Vagina (tissue), 2 donors: ENCODE measurements at places on chromosomes 4 and X.

DNA sequence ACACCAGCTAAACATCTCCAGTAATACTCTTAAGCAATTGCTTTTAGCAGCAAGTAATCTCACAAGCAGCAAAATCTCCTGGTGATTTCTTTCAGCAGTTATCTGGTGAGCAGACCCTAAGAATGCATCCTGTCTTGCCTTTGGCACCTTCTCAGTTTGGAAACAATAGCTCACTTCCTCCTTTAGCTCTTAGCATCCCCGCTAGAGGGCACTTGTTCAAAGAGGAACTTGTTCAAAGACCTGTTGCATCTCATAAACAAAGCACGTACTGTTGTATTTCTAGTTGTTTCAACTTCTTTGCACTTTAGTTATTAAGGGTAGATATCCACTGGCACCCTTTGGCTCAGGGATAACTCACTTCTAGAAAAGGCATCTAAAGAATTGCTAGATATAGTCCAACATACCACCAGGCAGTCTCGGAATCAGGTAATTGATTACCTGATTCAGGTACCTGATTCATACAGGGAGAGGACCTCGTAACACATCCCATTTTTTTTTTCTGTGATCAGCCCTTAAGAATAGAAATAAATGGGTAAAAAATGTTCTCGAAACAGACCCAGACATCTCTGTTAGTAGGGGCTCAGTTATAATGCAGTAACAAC lies 81.9 kb upstream of the QRFPR start:
- DNase-seq: no peak

GRCh38 chrX:21699136-21699535 lies 41.0 kb upstream of the KLHL34 start:
- no peak for DNase-seq

DNA sequence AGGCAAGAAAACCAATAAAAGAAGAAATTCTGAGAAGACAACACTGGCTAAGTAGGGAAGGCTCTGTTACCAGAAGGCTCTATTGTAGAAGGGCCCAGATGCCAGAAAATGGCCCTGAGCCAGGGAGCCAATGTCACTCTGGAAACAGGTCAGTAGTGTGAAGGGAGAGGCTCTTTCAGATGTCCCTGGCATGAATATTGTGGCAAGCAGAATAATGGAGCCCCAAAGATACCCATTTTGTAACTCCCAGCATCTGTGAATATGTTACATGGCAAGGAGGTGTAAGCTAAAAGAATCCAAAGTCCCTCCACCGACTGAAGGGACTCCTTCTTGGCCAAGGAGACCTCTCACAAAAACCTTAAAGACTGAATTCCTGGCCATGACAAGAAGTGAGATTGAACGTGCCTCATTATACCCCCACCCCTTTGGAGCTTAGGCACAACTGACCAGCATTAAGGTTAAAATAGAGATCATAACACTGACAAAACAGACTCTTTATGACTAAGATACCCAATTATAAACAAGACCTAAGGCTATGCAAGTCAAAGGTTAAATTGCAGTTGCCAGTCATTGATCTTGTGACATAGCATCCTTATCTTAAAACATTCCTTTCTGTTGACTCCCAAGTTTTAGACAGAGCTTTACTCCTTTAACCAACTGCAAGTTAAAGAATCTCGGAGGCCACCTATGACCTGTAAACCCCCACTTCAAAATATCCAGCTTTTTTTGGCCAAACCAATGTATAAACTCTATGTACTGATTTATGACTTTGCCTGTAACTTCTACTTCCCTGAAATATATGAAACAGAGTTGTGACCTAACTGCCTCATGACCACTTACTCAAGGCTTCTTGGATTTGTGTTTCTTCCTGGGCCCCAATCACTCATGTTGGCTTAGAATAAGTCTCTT lies 42.2 kb upstream of the SMIM10 start:
- DNase-seq: no peak

DNA sequence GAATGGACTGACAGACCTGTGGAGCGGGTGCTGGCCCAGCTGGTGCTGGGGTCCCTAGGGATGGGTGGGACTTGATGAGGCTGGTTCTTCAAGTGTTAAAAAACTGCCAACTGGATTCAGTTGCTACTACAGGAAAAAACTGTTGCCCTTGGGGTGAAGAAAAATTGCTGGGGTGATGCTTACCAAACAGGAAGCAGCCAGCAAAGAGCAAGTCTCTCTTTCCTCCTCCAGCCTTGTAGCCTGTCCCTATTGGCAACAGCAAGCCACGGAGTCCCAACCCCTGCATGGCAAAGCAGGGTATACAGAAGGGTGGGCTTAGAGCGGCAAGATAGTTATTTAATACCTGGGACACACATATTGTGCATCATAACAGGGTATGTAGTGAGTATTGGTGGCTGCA lies 60.1 kb upstream of the ATP8A1 start:
- no peak for DNase-seq

DNA sequence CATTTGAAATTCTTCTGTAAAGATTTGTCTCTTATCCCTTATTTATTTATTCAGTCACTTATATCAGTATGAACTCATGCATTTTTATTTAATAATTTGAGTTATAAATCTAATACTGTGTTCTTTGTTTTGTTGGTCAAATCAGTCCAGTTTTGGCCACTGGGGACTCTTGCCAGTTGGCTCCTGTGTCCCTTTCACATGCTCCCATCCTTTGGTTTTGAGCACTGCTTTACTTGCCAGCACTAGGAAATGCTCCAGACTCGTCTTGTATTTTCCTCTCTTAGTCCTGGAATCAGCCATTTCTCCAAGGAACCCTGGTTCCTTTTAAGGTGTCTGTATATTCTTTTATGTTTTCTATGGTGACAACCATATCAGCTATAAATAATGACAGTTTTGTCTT lies 28.1 kb downstream of the KANTR start:
- DNase-seq: no peak

DNA sequence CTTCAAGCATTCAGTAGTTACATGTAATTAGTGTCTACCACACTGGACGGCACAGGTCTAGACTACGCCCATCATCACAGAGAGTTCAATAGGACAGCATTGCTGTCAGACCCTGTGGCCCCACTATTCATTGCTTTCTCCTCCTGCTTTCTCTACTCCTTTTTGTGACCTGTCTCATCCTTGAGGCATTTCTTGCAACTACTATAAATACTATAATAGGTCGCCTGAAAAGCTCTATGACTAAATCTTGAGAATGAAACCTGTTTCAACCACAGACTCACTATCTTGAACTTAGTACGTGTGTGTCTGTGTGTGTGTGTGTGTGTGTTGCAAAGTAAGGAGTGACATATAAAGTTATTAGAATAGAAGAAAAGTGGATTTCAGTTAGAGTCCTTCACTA lies 252.9 kb upstream of the KLF3 start:
- no peak for DNase-seq

DNA sequence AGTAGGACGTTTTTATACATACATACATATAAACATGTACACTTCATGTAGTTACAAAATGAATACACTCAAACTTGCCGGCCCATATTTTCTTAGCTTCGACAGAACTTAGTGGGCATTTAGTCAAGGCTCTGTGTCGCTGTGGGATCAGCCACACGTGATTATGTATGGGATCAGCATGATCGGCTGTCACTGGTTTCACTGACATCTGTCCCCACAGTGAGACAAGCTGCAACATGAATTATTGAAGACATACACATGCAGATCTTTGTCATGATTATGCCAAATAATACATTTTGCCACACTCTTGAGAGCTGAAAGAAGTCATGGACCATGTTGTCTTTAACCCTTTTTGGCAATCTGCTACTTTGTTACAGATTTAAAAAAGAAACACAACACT lies 38.2 kb upstream of the NAA11 start:
- no peak for DNase-seq

DNA sequence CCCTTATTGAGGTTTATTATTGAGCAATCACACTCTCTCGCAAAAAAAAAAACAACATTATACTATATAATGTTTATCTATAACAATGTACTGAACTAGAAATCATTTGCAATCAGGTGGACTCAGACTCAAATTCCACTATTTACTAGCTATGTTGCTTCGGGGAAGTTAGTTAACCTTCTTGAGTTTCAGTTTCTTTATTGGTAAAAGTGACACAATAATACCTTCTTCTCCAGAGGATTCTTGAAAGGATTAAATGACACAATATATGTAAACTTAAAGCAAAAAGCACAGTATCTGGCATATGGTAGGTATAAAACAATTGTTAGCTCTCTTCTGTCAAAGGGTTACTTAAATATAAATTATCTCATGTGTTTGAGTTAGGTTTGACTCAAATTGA lies 31.5 kb upstream of the HDAC8 start:
- DNase-seq: no peak

GRCh38 chr4:172776203-172776861 lies 392.3 kb upstream of the GALNT7 start:
- no peak for DNase-seq

- no peak for DNase-seq
Observed at GRCh38 chr4:70737006-70737405, 15.2 kb downstream of the RUFY3 start.
